HCEC 1CT (cell line): ENCODE measurements at places on chromosomes 2 and 18.

GRCh38 chr2:133495226-133495625, 73.0 kb downstream of the NCKAP5 start:
- no peak for DNase-seq

GRCh38 chr2:56807861-56808260, 624.1 kb downstream of the CCDC85A start:
- DNase-seq = no peak

DNA sequence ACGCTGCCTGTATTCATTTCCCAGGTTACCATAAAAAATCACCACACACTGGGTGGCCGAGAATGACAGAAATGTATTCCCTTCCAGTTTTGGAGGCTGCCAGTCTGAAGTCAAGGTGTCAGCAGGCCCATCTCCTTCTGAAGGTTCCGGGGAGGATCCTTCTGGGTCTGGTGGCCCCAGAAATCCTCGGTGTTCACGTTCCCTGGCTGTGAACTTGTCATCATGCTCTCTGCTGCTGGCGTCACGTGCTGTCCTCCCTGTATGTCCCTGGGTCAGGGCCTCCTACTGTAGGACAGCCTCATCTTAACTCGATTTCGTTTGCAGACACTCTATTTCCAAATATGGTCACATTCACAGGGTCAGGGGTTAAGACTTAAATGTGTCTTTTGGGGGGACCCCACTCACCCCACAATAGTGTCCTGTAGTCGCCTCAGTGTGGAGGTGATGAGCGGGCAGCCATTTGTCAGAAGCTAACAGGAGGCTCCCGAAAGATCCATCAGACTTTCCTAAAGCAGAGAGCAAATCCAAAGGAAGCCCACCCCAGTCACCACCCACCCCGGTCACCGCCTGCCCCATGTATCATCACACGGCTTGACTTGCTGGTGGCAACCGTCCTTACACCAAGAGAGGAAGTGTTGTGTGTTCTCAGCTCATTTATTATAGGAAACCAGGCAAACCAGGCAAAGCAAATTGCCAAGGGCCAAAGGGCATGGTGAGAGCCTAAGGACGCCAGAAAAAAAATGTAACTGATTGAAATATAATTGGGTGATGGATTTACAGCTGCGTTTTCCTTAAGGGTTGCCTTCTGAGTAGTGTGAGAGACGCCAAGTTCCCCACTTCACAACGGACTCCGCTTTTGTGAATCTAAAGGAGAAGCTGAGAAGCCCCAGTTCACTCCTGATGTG, 148.8 kb upstream of the ZNF236 start:
- DNase-seq = no peak

DNA sequence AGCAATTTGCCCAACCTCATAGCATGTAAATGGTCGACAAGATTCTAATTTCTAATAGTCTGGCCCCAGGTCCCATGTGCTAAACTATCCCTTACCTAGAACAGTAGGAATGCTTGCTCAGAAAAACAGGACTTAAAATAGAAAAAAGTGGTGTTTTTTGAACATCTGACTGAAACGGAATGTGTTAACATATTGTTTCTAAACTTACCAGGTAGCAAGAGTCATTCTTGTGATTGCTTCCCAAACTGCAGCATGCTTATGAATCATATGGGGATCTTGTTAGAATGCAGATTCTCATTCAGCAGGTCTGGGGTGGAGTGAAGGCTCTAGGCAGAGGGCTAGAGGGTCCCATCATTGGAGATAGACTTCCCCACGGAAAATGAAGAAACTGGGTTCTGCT, 5.8 kb upstream of the SLC20A1 start:
- DNase-seq = peak; percentile 36

- DNase-seq = no peak
These were observed 117.3 kb upstream of the SERPINE2 start for GRCh38 chr2:224156436-224156835.

DNA sequence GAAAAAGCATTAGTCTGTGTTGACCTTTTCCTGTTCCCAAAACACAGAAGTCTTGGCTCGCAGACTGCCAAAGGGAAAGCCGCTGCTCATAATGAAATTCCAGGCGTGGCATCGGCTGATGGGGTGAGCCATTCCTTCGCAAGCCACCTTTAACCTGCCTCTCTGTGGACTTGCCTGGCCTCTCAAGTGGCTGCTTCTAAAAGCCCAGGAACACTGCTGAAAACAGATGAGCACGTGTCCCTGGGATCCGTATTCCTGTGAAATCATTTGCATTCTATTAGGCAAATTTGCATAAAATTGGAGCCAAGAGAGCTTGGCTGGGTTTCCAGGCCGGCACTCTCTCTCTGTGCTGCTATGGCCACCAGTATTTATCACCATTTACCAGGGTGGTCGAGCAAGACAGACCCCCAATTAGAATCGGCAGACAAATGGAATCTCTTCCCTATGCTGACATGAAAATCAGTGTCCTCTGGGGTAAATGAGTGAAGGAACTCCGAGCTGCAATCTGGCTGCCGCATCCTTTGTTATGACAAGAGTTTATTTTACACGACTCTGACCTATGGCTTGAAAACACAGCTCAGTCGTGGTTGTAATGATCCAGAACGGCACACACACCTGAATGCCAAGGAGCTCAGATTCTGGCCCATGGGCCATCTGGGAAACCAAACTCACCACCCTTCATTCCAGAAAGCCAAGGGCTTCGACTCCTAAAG, 21.7 kb downstream of the BCL2 start:
- DNase-seq = no peak
